NCI-H146 (cell line): ENCODE measurements at places on chromosomes 4 and X.

DNA sequence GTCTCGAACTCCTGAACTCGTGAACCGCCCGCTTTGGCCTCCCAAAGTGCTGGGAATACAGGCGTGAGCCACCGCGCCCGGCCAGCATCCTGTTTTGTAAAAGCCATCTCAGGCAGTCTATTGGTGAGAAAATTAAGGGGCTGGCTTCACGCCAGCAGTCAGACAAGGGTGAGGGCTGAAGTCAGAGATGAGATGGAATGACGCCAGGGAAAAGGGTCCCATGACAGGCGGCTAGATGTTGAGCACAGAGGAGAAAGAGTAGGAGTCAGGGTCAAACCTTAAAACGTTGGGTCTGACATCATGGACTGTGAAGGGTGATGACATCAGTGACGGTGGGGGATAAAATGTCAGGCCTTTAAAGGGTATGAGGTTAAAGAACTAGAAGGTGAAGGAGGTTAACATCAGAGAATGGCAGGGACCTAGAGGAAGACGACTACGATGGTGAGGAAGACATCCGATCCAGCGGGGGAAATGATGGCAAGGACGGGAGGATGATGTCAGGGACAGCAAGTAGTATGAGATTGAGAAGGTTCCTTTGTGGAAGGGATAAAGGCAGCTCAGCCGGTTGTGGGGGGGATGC is 504 bp upstream of the RBM3 start:
- peak; percentile 81 for DNase-seq

GRCh38 chrX:101659601-101660063 is at the start of gene ARMCX2:
ARMCX2 (minus strand) TSS chrX:101659850; CDS start chrX:101657588, 2,262 bp downstream.
- peak; percentile 54 for DNase-seq

DNA sequence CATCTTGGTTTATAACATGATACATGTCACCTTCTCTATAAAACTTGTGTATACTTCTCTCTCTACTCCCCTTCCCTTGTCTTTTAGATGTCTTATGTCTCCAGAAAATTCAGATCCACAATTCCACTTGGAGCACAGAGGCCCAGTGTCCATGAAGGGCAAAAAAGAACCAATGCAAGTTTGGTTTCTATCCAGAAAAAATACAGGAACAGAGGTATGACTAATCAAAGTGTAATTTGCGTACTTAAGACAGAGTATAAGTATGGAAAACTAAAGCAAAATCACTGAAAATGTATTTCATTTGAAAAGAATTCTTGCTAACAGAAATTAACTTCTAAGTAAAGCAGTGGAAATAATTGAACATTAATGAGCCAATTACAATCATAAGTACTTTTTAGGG is 46.2 kb downstream of the GUCY1B1 start:
- DNase-seq, result no peak

- no peak for DNase-seq
Observed at GRCh38 chrX:94424456-94424855, 750.5 kb downstream of the FAM133A start.

GRCh38 chr4:189740873-189741272 is 199.8 kb upstream of the FRG1 start:
- DNase-seq, result no peak

DNA sequence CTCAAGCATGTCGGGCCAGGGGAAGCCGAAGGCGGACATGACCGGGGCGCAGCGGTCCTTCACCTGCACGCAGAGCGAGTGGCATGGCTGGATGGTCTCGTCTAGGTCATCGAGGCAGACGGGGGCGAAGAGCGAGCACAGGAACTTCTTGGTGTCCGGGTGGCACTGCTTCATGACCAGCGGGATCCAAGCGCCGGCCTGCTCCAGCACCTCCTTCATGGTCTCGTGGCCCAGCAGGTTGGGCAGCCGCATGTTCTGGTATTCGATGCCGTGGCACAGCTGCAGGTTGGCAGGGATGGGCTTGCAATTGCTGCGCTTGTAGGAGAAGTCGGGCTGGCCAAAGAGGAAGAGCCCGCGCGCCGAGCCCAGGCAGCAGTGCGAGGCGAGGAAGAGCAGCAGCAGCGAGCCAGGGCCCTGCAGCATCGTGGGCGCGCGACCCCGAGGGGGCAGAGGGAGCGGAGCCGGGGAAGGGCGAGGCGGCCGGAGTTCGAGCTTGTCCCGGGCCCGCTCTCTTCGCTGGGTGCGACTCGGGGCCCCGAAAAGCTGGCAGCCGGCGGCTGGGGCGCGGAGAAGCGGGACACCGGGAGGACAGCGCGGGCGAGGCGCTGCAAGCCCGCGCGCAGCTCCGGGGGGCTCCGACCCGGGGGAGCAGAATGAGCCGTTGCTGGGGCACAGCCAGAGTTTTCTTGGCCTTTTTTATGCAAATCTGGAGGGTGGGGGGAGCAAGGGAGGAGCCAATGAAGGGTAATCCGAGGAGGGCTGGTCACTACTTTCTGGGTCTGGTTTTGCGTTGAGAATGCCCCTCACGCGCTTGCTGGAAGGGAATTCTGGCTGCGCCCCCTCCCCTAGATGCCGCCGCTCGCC is at the start of gene SFRP2:
Gene SFRP2, minus strand, starts transcription at position 671 of the 864 bp plus-strand sequence. Its CDS starts 248 bp downstream, at position 423.
- DNase-seq, result no peak

DNA sequence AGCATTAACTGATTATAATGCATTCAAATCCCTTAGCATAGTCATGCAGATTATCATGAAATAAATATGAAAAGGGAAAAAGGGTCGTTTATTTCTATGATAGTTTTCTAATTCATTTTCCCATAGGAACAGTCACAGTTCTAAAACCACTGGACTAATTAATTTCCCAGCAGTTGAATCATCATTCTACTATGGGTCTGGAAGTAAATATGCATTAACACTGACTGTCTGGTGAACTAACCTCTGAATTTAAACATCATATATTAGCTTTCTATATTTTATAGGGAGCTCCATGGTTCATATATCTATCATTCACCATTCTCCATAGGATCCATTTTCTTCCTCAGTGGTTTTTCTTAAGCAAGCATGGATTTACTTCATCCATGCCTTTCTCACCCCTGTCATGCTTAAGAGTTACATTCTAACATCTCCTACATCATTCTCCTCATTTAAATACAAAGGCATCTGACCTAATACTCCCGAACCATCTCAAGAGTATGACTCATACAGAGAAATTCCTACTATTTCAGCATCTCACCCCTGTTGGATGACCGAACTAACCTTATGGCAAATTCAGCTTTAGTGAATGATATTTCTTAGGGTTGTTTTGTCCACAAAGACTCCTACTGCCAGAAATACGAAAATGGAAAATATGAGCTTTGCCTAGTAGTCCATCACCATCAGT is 198.7 kb upstream of the ADAMTS3 start:
- no peak for DNase-seq

- DNase-seq, result peak; percentile 10
Observed at GRCh38 chrX:72381439-72382201, 75.9 kb upstream of the CITED1 start.

DNA sequence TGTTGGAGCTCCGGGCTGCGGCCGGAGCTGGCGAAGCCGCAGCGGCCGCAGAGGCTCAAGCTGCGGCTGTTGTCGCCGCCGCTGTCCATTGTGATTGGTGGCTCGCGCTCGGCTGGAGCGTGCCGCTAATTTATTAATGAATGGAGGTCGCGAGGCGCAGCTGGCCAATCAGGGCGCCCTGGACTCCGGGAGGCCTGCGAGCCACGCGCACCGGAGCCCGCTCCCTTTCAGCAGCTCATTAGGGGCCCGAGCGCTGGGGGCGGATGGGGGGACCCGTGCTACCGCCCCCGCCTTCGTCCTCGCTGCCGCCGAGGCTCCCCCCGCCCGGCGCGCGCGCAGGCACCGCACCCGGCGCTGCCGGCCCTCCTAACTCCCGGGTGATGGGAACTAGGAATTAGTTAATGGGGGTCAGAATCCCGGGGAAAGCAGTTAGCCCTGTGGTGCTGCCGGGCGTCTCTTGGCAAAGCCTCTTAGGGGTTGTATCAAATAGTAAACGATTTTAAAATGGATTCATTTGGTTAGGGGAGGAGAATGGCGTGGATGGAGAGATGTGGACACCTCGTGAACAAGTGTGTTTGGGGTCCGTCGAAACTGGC is 589 bp upstream of the NEUROG2 start:
- peak; percentile 58 for DNase-seq

- no peak for DNase-seq
Observed at GRCh38 chrX:120428309-120428708, 40.8 kb downstream of the LAMP2 start.

GRCh38 chr4:167989815-167990214 is 102.5 kb upstream of the ANXA10 start:
- no peak for DNase-seq

- DNase-seq, result no peak
Observed at GRCh38 chrX:56026815-56027214, 205.3 kb upstream of the KLF8 start.

- DNase-seq, result no peak
Observed at GRCh38 chr4:10872833-10873517, 188.4 kb upstream of the CLNK start.

- no peak for DNase-seq
Observed at GRCh38 chr4:70815370-70815769, 24.3 kb downstream of the GRSF1 start.

DNA sequence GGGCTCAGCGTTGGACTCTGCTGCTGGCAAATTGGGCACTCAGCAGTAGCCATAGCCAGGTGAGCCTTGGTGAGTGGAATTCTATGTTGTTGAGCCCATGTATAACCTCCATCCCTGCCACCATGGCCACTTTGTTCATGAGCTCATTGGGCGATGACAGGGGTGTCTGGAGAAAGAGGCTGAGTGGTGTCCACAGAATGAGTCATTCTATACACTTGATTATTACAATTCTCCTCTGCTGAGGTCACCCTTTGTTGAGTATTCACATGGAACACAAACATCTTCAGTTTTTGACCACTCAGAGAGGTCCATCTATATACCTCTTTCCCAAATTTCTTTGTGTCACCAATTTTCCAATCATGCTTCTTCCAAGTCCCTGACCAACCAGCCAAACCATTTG is 1341.7 kb downstream of the PCDH7 start:
- no peak for DNase-seq

DNA sequence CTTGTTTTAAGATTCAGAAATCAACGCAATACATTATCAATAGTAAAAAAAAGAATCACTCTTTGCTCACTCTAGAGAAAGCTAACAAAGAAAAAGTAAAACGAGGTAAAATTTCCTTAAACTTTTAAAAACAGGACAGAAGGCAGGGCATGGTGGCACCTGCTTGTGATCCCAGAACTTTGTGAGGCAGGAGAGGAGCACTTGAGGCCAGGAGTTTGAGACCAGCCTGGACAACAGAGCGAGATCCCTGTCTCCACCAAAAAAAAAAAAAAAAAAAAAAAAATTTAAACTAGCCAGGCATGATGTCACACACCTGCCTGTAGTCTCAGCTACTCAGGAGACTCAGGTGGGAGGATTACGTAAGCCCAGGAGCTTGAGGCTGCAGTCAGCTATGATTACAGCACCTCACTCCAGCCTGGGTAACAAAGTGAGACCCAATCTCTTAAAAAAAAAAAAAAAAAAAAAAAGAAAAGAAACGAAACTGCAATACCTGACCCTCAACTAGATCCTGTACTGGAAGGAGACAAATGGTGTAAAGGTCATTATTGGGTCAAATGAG is 3.5 kb downstream of the CCNI start:
- DNase-seq, result peak; percentile 1

DNA sequence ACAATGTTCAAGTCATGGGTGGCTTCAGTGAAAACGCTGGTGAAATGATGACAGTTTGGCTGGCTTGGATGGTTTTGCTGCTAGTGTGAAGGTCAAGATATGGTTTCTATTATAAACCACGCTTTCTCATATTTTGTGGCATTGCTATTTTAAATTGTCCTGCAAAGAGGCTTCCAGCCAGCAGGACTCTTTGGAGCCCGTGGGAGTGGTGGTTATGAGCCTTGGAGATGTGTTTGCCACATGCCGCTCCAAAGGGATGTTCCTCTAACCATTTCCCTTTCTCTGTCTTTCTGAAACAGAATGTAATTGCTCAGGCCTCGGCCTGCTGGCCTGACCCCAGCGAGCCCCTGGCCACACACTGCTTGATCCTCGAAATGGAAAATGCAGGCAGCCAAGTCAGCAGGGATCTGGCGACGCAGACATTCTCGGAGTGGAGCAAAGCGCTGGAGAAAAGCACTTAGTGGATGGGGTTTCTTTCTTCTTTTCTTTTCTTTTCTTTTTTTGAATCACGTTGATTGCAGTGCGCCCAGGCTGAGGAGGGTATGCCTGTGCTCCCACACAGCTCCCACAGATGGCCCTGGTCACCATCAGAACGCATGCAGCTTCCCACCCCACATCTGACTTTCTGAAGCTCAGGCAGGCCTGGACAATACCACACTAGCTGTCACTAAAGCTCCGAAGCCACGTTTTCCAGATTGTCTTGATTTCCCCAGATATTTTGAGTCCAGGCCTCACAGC is 114.0 kb downstream of the ENPP6 start:
- no peak for DNase-seq

- no peak for DNase-seq
Observed at GRCh38 chr4:55036405-55036804, 89.0 kb downstream of the KDR start.

DNA sequence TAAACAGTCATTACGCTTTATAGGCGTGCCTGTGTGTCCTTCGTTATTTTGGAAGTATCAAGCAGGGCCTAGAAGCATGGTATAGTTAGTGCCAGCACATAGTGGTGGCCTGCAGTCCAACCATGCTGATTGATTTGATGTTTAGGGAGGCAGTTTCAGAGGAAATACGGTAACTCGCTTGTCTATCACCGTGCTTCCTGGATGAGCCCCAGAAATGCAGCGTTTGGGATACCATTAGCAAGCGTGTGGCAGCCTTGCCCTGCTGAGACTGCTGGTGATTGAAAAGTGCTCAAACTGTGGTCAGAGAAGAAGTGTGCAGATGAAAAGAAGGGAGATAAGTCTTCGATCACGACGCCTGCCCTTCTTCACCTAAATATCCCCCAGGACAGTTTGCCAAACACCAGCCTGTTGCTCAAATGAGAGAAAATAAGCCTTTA is 158.4 kb downstream of the CHIC2 start:
- peak; percentile 81 for DNase-seq

- DNase-seq, result peak; percentile 46
Observed at GRCh38 chr4:70930530-70931256, 28.5 kb downstream of the MOB1B start.

- no peak for DNase-seq
Observed at GRCh38 chr4:63269156-63269555, 1140.1 kb downstream of the TECRL start.

- no peak for DNase-seq
Observed at GRCh38 chrX:149518236-149518635, 13.1 kb upstream of the IDS start.

- no peak for DNase-seq
Observed at GRCh38 chrX:14927401-14927800, 54.2 kb downstream of the MOSPD2 start.

DNA sequence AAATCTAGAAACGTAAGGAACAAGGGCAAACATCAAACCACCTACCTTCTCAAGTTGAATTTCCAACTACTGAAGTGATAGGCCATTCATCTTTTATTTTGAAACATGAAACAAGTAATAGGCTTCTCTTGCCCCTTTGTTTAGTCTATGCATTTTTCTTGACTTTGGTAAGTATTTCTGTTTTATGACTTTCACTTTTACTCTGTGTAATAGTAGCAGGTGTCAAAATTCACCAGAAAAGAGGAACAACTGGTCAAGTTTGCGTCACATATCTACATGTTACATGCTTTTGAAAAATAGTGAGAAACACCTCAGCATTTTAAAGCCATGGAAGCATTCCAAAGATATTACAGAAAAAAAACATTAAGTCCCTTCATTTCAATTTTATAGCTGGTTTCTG is 157.1 kb upstream of the FTHL17 start:
- no peak for DNase-seq

GRCh38 chr4:122480655-122481487 is 24.3 kb upstream of the IL2 start:
- no peak for DNase-seq
